ENCODE measurements at places on chromosomes 12 and 14. TPM values are rescaled to one million over a fixed set of nuclear protein-coding genes. Genes with fewer than 3 reads are reported as not detected.

Gene EIF2B1
- 50.0 TPM for total RNA-seq

DNA sequence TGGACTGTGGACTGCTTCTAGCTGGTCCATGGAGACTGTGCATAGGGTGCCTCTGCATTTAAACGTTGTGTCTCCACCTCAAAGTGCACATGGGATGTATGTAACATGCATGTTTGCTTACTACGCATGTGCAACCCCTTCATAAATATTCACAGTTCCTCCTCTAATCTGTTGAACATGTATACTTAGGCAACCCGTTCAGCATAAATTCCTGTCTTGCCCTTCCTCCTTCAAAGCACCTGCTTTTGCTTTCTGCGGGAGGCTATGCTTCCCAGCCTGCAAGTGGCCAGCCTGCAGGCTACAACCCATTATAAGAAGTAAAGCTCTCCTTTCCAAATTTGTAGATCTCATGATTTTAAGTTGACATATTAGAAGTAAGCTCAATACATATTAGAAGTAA lies 33.0 kb upstream of the OVCH1 start:
- no peak for DNase-seq
- no peaks in the 10 kb centered on the region for H3K36me3 ChIP-seq
- H3K4me3 ChIP-seq = no peak overlapping the region
- H3K27ac ChIP-seq = no peak overlapping the region
- H3K27me3 ChIP-seq = peaks cover 8% of the 10 kb centered on the region

- DNase-seq = no peak
- H3K36me3 ChIP-seq = peaks cover 23% of the 10 kb centered on the region
- peak overlapping the region; percentile 98 for H3K27ac ChIP-seq
- peak overlapping the region; percentile 98 for H3K4me3 ChIP-seq
- no peaks in the 10 kb centered on the region for H3K27me3 ChIP-seq
These were observed 1.6 kb downstream of the MMP14 start for GRCh38 chr14:22837750-22838538.

DNA sequence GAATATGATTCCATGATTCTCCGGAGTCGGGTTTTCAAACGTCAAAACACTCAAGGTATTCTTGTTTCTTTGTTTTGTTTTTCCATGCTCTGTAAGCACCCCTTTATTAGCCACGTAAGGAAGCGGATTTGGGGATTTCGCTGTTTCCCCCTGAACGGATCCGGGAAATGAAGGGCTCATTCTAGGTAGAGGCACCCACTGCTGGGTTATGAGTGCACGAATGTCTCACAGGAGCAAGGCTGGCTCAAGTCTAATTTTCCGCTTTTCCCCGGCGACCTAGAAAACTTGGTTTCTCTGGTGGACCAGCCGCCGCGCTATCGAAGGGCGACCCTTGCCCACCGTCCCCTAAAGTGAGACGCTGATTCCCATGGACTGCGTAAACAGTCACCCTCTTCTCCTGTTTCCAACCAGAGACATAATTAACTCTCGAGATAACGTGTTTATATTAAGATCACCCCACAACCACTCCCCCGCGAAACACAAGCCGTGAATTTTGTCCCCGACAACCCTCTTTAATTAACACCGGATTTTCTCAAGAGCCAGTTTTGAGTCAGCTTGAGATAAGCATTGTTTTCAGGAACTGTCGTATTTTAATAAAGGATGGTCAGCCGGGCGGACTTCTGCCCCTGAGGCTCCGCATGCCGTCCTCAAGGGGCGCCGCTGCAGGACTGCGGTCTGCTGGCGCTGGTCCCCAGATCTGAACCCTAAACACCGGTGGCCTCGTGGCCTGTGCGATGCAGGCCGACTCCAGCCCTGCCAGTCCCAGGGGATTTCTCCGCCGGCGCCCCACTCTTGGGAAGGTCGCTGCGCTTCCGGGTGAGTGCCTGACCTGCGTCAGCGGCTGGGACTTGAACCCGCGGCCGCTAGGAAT lies 515 bp upstream of the ABCC9 start:
- H3K4me1 ChIP-seq = peaks cover 16% of the 10 kb centered on the region
- no peak for DNase-seq
- peak overlapping the region; percentile 67 for H3K4me3 ChIP-seq
- H3K27ac ChIP-seq = peak overlapping the region; percentile 6

DNA sequence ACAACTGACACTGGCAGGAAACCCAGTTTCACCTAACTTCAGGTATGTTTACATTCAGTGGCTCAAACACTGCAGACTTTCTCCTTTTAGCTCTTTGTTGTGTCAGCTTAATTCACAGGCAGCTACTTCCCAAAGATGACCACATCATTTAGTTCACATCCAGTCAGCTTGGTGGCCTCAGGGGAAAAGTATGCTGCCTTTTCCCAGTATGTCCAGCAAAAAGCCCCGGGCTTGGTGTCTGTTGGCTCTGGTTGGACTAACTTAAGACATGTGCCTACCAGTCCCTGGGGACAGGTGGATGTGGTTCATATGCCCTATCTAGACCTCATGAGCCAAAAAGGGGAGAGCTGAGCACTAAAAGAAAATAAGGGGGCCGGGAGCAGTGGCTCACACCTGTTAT lies 56.4 kb downstream of the GOLGA5 start:
- peaks cover 14% of the 10 kb centered on the region for H3K27me3 ChIP-seq
- H3K27ac ChIP-seq = no peak overlapping the region
- DNase-seq = no peak
- H3K36me3 ChIP-seq = no peaks in the 10 kb centered on the region
